ENCODE measurements at places on chromosomes 7 and 10.

DNA sequence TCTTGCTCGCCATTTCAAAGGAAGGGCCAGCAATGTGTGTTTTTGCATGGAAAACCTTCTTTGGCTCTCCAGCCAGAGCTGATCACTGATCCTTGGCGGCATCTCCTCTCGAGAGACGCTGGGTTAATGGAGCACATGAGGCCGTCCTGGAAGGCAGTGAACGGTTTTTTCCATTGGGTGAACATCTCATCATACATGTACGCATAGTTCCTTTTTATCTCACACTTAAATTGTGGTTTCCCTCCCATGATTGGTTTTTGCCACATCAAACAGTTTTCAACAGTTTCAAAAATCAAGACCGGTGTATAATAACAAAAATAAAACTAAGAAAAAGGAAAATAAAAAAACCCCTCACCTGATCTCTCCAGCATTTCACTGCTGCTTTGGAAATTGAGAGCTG, 276.4 kb downstream of the TCF7L2 start:
- no peak for DNase-seq

DNA sequence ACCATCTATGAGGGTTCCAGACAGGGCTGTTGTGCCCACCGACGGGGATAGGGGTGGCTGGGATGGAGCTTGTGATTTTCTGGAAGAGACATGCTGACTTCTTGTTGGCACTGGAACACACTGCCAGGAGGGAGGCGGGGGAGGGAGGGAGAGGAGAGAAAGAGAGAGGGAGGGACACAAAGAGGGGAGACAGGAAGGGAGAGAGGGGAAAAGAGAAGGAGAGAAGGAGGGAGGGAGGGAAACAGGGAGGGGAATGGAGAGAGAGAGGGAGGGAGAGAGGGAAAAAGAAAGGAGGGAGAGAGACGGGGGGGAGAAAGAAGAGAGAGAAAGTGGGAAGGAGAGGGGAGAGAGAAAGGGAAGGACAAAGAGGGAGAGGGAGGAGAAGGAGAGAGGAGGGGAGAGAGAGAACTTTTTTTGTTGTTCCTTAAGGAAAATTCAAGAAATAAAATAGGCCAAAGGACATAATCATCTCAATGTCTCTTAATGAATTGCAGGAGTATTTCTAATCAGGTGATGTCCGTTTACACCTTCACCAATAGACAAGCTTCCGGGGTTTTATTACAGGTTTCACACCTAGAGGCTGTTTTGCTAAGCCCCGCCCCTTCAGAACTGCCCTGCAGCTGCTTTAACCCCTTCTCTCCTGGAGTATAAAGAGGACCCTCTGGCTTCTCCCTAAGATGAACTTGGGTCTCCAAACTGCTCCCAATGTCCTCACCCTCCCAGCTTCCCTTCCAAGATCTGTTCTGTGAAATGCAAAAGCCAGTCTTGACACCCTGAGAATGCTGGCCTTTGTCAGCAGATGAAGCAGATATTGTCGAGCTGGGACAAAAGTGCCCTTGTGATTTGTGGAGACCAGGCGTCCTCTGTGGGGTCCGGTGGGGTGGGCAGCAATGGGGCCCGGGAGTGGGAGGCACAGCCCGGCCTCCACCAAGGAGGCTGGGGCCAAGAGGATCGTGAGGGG, 82.0 kb upstream of the GTF2IRD1 start:
- no peak for DNase-seq

- DNase-seq, result no peak
Observed at GRCh38 chr10:132248455-132249225, 59.1 kb downstream of the STK32C start.

DNA sequence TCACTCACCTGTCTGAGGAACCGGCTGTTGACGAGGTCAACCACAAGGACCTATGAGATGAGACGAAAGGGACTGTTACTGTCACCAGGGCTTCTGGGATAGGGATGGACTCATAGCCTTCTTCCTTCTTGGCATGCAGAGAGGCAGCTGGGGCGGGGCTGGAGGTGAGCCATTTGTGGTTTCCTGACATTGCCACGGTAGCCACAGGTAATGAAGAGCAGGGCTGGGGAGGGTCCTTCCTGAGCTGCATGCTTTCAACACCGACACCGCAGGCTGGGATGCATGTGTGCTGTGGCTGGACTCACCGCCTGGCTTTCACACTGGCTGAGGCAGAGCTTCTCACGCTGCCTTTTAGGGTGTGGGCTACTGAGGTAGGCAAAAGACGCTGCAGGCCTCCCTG, 46.4 kb upstream of the MKRN1 start:
- DNase-seq, result no peak

DNA sequence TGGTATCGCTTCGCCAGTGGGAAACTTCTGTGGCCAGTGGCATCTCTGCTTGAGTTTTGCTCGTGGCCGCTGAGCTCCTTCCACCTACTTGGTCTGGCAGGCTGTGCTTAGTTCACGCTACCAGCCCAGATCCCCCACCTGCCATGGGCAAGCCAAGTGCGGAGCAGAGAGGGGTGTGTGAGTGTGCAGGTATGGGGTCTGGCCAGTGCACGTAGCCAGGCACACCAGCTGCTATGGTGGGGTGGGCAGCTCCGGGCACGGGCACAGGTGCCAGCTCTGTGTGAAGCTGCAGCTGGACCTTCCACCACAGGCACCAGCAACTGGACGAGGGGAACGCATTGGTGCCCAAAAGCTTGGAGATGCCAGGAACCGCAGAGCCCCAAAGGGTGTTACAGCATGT, 56.5 kb downstream of the ZNF777 start:
- DNase-seq, result no peak

GRCh38 chr10:5566614-5567013, 41.9 kb downstream of the CALML3 start:
- DNase-seq, result no peak

- DNase-seq, result no peak
Observed at GRCh38 chr10:11757454-11757820, 15.3 kb downstream of the ECHDC3 start.

DNA sequence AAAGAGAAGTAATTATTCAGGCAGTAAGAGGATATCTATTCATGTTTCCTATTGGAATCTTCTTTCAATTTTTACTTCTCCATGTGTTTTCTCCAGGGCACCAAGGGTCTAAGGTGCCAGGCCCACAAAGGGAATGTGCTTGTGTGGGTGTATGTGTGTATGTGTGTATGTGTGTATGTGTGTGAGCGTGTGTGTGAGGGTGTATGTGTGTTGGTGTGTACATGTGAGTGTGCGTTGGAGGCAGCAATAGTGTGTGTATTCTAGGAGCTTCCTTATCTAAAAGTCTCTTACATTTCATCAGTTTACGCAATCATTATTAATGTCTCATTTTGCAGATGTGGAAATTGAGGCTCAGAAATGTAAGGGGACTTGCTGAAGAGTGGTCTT, 28.3 kb downstream of the RAMP3 start:
- DNase-seq, result no peak

GRCh38 chr10:43824934-43825333, 176.3 kb upstream of the ZNF32 start:
- no peak for DNase-seq

DNA sequence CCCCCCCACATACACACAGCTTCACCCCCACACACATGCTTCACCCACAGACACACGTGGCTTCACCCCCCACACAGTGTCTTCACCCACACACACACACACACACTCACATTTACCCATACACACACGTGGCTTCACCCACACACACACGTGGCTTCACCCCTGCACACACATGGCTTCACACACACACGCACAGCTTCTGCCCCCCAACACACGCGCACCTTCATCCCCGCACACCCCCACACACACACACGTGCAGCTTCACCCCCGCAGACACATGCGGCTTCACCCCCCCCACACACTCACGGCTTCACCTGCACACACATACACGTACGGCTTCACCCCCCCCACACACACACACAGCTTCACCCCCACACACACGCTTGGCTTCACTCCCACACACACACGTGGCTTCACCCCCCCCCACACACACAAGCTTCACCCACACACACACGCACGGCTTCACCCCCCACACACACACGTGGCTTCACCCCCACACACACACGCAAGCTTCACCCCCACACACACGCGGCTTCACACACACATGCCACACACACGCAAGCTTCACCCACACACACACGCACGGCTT, 82.4 kb downstream of the NKX6-2 start:
- no peak for DNase-seq

GRCh38 chr10:110932505-110933180, 13.2 kb downstream of the SHOC2 start:
- no peak for DNase-seq

- DNase-seq, result no peak
Observed at GRCh38 chr10:129279446-129280154, 187.4 kb upstream of the MGMT start.

- DNase-seq, result no peak
Observed at GRCh38 chr7:120916121-120916520, 34.5 kb upstream of the ING3 start.

DNA sequence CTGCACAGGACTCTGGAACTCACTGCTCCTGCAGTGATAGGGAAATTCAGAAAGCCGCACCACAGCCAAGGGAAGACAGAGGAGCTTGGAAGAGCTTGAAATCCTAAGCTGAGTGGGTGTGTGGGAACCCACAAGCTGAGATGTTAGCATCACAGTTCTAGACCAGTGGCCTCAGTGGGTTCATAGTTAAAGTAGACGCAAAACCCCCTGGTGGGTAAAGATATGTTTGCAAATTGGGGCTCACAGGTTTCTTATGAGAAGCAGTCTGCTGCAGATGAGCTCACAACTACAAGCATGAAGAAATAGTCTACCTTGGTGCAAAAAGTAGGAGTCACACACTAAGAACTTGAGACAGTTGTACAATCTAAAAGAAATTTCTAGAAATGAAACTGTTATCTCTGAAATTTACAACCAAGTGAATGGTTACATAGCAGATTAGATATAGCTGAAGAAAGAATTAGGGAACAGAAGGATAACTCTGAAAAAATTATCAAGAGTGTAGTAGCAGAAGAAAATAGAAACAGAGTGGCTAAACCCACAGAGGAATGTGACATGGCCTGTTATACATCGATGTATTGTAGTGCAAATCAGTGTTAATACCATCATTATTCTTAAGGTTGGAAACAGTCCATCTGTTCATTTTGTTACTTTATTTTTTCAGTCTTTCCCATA, 77.2 kb downstream of the DYNC2I1 start:
- no peak for DNase-seq

DNA sequence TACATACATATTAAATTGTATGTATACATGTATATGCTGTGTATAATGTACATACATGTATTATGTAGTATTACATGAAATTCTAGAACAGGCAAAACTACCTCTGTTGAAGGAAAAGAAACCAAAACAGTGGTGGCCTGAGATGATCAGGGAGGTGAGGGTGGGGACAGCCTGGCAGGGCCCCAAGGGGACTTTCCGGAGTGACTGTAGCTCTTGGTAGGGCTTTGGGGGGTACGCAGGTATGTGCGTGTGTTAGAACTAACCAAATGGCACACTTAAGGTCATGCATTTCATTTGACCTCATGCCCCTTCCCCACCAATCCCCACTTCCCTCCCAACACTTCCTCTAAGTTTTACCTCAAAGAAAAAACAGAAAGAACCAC, 31.3 kb downstream of the CTBP2 start:
- no peak for DNase-seq

- no peak for DNase-seq
Observed at GRCh38 chr7:43891069-43891955, 15.1 kb downstream of the URGCP start.

GRCh38 chr7:108234971-108235450, 104.8 kb upstream of the LAMB4 start:
- DNase-seq, result no peak

- DNase-seq, result no peak
Observed at GRCh38 chr7:27183682-27184336, 1.2 kb downstream of the HOXA11 start.

DNA sequence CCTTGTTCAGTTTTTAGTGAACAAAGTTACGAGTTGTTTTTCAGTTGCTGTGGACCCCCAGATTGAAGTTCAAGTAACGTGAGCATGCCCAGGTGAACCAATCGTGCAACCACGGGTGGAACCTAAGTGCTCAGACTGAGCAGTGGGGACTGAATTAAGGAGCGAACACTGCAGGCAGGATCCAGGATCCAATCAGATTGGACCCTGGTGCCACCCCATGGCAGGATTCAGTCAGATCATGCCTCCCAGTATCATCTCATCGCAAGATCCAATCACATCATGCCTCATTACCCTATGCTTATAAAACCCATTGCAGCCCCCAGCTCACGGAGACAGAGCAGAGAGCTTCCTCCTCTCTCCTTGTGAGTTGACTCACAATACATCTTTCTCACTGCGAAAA, 80.9 kb downstream of the PFKFB3 start:
- DNase-seq, result no peak

- DNase-seq, result no peak
Observed at GRCh38 chr7:94823947-94824346, 83.4 kb upstream of the PPP1R9A start.

DNA sequence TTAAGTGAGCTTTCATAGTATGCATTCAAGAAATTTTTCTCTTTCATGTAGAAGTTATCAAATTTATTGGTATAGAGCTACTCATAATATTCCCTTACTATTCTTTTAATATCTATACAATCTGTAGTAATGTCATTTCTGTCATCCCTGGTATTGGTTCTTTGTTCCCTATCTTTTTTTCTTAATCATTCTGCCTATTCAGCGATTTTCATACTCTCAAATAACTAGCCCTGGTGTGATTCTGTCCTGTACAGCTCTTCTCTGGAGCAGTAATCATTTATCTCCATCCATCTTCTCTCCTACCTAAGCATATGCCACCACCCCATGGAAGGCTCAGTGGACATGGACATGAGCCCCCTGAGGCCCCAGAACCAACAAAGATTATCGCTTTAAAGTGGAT, 213.2 kb upstream of the NEBL start:
- DNase-seq, result no peak

- no peak for DNase-seq
Observed at GRCh38 chr10:20995123-20995987, 98.2 kb upstream of the NEBL start.

GRCh38 chr7:40733114-40733513, 598.3 kb downstream of the SUGCT start:
- no peak for DNase-seq

DNA sequence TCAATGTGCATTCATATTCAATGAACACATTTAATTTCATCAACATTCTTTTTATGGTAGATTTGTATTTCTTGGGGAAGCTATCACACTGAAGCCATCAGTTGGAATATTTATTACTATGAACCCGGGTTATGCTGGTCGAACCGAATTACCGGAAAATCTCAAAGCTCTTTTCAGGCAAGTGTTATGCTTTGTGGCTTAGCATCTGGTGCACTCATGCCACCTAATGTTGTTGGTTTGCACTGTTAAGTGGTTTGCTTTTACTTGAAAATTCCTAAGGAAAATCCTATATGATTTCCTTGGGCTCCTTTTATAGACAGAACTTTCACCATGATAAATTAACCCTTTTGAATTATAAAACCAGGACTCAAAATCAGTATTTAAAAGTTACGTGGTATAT, 147.9 kb downstream of the DNAH11 start:
- DNase-seq, result no peak

- no peak for DNase-seq
Observed at GRCh38 chr7:100142461-100142860, 6.3 kb upstream of the LAMTOR4 start.

GRCh38 chr10:91051829-91052228, 130.9 kb upstream of the ANKRD1 start:
- DNase-seq, result no peak

All from cerebellar nuclear complex (tissue), 1 donor.